ENCODE measurements at places on chromosomes 16 and 17.

DNA sequence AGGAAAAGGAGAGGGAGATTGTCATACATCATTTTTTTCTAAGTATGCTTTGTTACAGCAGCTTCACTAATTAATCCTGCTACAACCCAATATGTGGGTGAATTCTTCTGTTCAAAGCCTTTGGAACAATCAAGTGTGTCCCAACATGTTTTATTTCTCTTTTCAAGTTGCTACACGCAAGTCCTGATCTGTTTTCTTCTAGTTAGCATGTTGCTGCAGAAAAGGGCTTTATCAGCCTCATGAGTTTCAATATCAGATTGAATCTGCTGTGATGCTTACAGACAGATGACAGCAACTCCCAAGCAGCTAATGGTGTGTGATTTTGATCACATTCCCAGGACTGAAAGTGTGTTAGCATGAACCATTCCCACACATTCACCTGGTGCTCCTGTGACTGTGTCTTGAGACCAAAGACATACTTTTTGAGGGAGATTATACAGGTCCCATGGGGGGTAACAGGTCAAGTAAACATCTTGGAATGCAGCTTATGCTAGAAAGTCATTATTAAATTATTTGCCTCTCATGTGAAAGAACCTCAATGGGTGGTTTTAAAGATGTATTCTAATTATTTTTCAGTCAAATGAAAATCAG lies 96.9 kb upstream of the KCNJ16 start:
- DNase-seq, result no peak

DNA sequence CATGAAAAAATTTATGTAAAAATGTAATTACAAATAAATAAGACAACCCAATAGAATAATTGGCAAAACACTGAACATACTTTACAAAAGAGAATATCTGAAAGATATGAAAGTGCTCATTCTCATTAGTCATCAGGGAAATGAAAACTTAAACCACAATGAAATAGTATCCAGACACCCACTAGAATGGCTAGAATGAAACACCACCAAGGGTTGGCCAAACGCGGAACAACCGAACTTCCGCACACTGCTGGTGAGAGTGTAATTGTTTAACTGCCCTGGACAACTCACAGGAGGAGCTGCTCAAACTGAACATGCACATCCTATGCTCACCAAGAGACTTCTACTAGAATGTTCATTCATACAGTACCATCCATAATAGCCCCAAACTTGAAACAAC lies 5.8 kb upstream of the ZDHHC7 start:
- DNase-seq, result no peak

GRCh38 chr17:68670967-68671693 lies 70.0 kb upstream of the FAM20A start:
- DNase-seq, result no peak

DNA sequence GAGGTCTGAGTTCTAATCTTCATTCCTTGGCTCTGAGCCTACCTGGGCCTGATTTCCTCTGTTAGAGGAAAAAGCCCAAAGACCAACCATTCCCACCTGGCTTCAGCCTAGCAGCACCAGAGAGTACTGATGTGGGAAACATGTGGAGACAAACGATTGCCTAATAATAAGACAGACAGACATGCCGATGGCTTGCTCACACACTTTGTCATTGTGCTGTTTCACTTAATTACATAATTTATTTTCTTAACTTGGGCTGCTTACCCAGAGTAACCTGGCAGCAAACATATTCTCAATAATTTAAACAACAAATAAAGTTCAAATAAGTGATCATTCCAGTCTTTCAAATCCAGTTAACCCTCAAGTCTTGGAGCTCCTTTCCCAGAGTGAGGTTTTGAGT lies 83.4 kb downstream of the MAF start:
- DNase-seq, result no peak

DNA sequence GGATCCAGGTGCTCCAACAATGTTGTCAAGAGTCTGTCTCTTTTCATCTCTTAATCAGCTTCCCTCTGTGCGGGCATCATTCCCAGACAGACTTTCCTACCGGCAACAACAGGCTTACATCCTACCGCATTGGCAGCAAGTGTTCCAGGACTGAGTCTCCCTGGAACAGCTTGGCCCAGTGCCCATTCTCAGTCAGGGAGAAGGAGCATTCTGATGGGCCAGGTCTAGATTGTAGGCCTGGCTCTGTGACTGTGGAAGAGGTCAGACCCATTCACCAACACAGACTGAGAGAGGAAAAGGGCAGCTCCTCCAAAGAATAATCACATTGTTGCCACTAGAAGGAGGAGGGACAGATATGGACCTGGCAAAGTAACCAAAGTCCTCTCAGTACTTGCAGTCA lies 68.1 kb upstream of the TMEM132E start:
- no peak for DNase-seq

DNA sequence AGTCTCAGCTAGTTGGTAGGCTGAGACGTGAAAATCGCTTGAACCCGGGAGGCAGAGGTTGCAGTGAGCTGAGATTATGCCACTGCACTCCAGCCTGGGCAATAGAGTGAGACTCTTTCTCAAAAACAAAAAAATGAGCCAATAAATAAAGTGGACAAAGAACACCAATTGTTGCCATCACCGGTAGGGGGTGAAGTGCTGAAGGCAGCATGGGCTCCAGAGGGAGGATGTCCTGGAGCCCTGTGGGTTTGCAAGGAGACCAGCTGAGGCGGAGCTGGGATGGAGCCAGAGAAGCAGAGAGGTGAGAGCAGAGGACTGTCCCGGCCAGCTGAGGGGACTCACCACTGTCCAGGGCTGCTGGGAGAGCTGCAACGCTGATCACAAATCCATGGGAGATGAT lies 13.8 kb downstream of the CHST6 start:
- DNase-seq, result no peak
